Upper lobe of left lung (tissue), 6 donors: ENCODE measurements at places on chromosomes 2 and 18. TPM values are rescaled to one million over a fixed set of nuclear protein-coding genes. Genes with fewer than 3 reads are reported as not detected.

- no peak overlapping the region for H3K27ac ChIP-seq
- no peak overlapping the region for H3K4me3 ChIP-seq
- no peak for DNase-seq
- H3K36me3 ChIP-seq, result no peaks in the 10 kb centered on the region
- H3K4me1 ChIP-seq, result no peaks in the 10 kb centered on the region
Measured at GRCh38 chr2:182066400-182067087, 80.9 kb downstream of the PPP1R1C start.

GRCh38 chr2:191938779-191939178, 91.9 kb upstream of the CAVIN2 start:
- no peaks in the 10 kb centered on the region for H3K36me3 ChIP-seq
- no peak for DNase-seq
- H3K4me1 ChIP-seq, result no peaks in the 10 kb centered on the region
- H3K4me3 ChIP-seq, result no peak overlapping the region

The OTOF gene
- not detected for total RNA-seq

The HOXD3 gene
- not detected for total RNA-seq

The NGEF gene
- total RNA-seq, result not detected

The SCN3A gene
- 0.49 TPM for total RNA-seq

The ZNF512 gene
- total RNA-seq, result 40.2 TPM
